ENCODE measurements at places on chromosomes 5 and 9.

DNA sequence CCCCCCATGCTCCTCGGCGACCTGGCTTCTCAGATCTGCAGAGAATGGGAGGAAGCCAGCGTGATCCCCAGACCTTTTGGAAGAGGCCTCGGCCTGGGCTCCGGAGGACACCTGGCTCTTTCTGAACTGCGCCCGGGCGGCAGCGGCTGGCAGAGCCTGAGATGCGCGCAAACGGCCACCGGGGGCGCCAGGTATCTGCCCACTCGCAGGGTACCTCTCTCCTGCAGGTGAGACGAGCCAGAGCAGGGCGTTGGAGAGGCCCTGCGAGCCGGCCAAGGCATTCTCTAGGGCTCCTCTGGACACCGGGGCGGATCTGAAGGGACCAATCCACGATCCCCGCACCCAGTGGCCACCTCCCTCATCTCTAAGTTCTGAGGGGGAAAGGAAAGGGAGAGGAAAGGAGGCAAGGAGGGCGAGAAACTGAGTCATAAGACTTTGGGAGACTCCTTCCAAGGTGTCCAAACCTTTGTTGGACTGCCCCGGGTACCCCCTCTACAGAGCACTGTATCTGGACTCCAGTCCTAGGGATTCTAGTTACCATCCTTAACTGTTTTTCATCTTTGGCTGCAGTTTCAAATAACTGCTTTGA, 55.0 kb upstream of the SLC46A2 start:
- no peak for DNase-seq

- no peak for DNase-seq
Observed at GRCh38 chr5:79547429-79547822, 33.5 kb upstream of the HOMER1 start.

DNA sequence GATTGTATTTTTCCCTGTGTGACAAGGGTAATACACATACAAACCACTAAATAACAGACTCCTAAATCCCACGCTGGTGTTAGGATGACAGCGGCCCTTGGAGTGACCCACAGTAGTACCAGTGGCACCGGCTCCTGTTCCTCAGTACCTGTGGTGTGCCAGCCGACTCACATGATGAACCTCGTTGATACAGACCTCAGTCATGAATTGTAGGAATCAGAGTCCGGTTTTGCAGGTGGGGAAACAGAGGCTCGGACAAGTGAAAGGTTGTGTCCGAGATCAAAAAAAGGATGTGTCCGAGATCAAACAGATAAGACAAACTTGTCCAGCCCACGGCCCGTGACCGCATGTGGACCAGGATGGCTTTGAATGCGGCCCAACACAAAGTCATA, 78.0 kb downstream of the AMBP start:
- DNase-seq, result no peak

DNA sequence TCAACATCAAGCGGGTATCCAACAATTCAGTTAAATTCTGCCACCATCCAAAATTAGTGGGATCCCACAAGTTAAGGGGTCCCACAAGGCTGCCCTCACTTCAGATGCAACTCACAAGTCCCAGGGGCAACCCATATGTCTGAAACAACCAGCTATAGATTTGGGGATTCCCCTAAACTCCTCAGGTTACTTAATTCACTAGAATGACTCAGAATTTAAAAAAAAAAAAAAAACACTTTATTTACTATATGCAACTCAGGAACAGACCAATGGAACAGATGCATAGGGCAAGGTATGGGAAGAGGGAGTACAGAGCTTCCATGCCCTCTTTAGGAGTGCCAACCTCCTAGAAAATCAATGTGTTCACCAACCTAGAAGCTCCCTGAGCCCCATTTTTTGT, 15.1 kb downstream of the AUH start:
- no peak for DNase-seq

GRCh38 chr5:133581918-133582317, 30.4 kb downstream of the FSTL4 start:
- DNase-seq, result no peak

- DNase-seq, result no peak
Observed at GRCh38 chr9:38119560-38120236, 50.7 kb upstream of the SHB start.

DNA sequence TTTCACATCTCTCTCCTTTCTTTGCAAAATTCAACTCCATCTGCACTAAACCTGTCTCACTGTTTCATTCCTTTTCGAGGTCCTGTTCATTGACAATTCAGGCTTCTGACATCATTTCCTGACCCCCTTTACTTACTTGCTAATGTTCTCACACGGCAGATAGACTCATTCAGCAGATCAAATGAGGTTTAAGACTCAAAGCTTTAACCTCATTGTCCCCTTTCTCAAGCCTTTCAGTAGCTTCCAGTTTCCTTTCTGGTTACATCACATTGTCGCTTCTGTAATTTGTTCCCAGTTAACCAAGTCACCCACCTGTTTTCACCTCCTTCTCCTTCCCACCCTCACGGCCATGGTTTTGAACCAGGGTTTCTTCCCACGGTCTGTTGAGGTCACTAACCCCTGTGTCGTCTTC, 143.4 kb upstream of the OTULINL start:
- no peak for DNase-seq

DNA sequence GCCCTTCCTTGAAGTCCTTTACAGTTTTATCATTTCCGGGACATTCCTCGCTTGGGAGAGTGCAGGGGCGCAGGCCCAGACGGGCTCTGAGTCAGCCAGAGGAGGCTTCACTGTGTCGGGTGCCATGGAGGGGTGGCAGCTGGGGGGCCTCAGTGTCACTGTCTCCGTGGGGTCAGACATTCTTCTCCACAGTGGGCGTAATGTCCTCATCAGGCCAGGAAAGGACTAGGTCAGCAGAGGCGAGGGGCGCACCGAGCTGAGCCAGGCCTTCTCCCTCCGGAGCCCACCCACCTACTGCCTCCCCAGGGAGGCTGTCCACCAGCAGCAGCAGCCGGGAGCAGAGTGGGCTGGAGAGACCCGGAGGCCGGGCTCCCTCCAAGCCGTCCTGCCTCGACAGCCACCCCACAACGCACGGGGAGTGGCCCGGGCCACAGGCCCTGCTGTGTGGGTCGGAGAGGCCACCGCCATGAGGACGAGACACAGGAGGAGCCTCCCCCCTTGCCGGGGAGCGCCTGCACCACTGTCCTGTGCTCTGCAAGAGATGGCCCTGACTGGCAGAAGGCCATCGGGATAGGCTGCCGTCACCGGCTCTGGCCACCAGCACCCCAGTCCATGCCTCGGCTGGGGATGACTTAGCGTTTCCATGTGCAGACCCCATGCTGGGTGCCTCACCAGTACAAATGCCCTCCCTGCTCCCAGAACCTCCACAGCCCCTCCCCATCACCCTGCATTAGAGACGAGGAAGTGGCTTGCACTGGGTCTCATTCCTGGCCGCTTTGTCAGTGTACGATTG, 26.5 kb downstream of the SARDH start:
- DNase-seq, result no peak

DNA sequence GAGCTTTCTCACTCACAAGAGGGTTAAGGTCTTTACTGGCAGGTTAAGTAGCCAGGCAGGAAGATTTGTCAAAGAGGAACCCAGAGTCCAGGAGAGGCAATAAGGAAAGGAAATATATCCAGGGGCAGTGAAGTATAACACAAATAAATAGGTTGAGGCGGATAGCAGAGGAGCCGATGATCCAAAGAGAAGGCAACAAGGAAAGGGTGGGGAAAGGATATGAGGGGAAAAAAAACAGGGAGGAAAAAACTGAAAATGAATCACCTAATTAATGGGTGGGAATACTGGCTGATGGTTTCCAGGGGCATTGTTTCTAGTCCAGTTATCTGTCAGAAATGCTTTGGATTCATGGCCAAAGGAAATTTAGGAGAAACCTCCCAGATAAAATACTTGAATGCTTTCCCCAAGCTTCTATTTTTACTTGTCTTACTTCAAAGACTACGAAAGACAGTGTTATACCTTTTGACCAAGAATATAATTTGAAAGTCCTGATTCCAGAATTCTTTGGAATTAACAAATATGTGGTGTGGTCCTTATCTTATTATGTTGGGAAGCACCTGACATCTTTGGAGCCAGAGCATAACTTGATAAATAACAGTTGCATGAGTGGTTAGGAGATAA, 146.5 kb downstream of the AOPEP start:
- no peak for DNase-seq

- DNase-seq, result no peak
Observed at GRCh38 chr9:2085716-2086115, 70.6 kb downstream of the SMARCA2 start.

- DNase-seq, result no peak
Observed at GRCh38 chr9:118618084-118618483, 751.2 kb downstream of the BRINP1 start.

DNA sequence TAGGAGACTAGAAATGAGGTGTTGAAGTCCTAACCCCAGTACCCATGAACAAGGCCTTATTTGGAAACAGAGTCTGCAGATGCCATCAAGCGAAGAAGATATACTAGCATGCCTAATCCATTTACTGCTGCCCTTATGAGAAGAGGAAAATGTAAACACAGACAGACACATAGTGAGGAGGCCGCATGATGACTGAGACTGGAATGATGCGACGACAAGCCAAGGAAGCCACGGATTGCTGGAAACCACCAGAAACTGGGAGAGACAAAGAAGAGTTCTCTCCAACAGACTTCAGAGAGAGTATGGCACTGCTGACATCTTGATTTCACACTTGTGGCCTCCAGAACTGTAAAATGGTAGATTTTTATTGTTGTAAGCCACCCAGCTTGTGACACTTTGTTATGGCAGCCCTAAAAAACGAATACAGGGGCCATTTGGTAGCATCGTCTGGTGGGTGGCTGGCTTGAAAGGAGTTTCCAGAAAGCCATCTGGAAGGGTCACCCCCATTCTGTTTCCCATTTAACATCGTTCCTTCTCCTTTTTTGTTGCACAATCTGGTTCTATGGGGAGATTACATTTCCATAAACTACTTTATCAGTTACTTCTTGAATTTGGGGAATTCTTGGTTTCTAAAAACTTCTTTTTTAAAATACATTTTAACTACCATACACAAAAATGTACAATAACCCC, 193.1 kb downstream of the HSD17B3 start:
- no peak for DNase-seq

- DNase-seq, result peak; percentile 3
Observed at GRCh38 chr5:82641331-82642003, 363.3 kb upstream of the RPS23 start.

- no peak for DNase-seq
Observed at GRCh38 chr9:124351672-124352468, 63.4 kb downstream of the PSMB7 start.

DNA sequence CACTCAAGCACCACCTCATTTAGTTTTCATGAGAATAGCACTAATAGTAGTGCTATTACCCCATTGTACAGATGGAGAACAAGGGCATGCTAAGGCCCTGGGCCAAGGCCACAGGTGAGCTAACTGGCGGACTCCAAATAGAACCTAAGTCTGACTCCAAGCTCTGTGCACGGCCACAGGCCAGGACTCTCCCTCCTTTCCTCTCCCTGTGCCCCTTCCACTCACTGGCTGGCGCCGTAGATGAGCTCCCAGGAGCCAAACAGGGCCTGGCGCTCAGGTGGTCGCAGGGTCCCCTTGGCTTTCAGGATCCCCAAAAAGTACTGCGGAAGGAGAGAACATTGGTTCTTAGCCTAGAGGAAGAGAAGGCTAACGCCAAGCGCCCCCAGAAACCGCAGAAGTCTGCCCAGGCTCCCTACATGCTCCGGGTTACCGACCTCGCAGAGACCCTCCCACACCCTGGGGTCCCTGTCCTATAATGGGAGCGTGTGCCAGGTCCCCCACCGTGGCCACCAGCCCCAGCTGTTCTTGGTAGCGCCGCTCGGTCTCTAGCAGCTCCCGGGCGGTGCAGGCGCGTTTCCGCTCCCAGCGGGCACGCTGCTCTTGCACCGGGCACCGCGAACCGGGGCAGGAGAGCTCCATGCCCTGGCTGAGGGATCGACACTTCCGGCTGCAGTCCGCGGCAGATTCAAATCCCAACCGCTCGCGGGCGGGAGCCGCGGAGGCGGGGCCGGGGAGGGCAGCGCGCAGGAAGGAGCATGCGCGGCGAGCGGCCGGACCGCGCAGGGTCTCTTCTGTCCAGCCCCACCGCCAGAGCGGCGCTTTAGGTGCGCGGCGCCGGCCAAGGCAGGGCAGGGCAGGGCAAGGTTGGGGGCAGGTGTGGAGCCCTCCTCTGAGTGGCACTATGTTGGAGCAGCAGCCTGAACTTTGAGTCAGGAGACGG, at the start of gene ARHGEF39:
ARHGEF39 (minus strand) TSS at position 665 of the 940 bp plus-strand sequence; CDS start at position 639, 26 bp downstream.
- peak; percentile 56 for DNase-seq

- DNase-seq, result no peak
Observed at GRCh38 chr5:6743161-6743560, 29.9 kb downstream of the TENT4A start.

DNA sequence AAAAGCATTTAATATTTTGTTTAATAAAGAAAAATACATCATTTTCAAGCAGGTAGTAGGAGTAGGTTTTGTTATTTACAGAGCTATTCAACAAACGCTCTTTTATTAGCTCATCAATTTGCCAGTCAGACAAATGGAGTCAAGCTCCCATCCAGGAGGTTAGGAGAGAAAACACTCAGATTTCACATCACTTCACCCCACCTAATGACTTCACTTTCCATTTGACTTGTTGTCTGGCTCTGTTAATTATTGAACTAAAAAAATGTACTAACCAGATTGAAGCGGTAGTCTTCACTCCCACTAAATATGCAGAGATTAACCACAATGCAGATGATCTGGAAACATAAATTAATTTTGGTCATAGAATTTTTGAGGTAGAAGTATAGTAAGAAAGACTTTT, 193.6 kb upstream of the VCAN start:
- no peak for DNase-seq

DNA sequence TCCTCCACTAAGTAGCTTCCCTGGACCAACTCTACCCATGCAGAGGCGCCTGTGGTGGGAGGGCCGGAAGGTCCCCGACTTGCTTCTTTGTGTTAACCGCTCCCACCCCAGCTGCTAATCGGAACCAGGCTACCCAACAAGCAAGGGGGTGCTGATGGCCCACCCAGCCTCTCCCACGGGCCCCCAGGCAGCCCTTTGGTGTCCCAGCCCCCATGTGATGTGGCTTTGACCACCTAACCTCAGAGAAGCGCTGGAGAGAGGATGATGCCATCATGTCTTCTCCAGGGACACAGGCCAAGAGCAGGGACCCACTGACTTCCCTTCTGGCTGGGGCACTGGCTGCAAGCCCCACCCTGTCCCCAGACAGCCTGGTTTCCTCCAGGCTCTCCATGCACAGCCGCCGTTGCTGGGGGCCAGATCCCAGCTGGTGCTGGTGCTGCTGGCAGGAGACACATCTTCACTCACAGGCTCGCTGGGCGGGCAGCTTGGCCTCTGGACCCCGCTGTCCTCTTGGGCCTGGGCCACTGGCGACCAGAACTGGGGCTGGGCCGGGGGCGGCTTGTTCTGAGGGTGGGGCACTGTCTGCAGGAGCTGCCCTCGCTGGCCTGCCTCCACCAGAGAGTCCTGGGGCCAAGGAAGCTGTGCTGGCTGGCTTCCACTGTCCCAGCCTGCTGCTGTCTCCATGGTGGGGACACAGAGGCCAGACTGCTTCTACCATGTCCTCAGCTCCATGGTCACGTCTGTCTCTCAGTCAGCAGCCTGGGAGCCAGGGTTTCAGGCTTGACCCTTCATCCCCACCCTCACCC, 27.8 kb downstream of the LAMC3 start:
- no peak for DNase-seq

GRCh38 chr5:133728475-133728874, 116.1 kb upstream of the FSTL4 start:
- DNase-seq, result no peak
